ENCODE measurements at places on chromosomes 5 and 9. TPM values are rescaled to one million over a fixed set of nuclear protein-coding genes. Genes with fewer than 3 reads are reported as not detected.

DNA sequence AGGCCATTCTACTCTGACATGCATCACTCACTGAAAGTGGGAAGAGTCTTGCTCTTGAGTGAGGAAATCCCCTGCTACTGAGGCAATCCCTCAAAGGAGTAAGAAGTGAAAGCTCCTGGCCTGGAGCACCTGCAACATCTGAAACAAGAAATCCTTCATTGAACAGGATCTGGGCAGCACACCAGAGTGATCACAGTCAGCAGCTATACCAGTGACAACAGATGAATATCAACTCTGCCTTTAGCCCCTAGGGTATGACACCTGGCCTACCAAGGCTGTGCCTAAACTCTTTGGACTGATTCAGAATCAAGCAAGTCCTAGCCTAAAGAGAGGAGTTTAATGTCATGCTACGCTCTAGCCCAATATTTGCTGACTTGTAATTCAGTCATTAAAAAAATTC is 156.2 kb upstream of the CCDC152 start:
- no peak overlapping the region for H3K4me3 ChIP-seq
- no peak for DNase-seq
- no peaks in the 10 kb centered on the region for H3K27me3 ChIP-seq
- peaks cover 62% of the 10 kb centered on the region for H3K4me1 ChIP-seq
- H3K36me3 ChIP-seq, result no peaks in the 10 kb centered on the region

- no peaks in the 10 kb centered on the region for H3K36me3 ChIP-seq
- H3K27me3 ChIP-seq, result no peaks in the 10 kb centered on the region
- no peak overlapping the region for H3K4me3 ChIP-seq
- H3K27ac ChIP-seq, result no peak overlapping the region
Measured at GRCh38 chr5:81761270-81761669, 10.4 kb upstream of the SSBP2 start.

- H3K27me3 ChIP-seq, result no peaks in the 10 kb centered on the region
- no peak for DNase-seq
- H3K36me3 ChIP-seq, result no peaks in the 10 kb centered on the region
- no peak overlapping the region for H3K27ac ChIP-seq
- H3K4me1 ChIP-seq, result peaks cover 7% of the 10 kb centered on the region
- H3K4me3 ChIP-seq, result no peak overlapping the region
Measured at GRCh38 chr9:120845255-120845654, 2.5 kb upstream of the PSMD5 start.

- no peaks in the 10 kb centered on the region for H3K36me3 ChIP-seq
- H3K27ac ChIP-seq, result no peak overlapping the region
- no peak for DNase-seq
- H3K4me3 ChIP-seq, result no peak overlapping the region
Measured at GRCh38 chr9:7452378-7452777, 347.2 kb downstream of the DMAC1 start.

- DNase-seq, result no peak
- H3K4me1 ChIP-seq, result no peaks in the 10 kb centered on the region
- H3K4me3 ChIP-seq, result no peak overlapping the region
- H3K27me3 ChIP-seq, result no peaks in the 10 kb centered on the region
- peaks cover 14% of the 10 kb centered on the region for H3K36me3 ChIP-seq
- no peak overlapping the region for H3K27ac ChIP-seq
Measured at GRCh38 chr9:13186091-13186490, 93.4 kb downstream of the MPDZ start.

DNA sequence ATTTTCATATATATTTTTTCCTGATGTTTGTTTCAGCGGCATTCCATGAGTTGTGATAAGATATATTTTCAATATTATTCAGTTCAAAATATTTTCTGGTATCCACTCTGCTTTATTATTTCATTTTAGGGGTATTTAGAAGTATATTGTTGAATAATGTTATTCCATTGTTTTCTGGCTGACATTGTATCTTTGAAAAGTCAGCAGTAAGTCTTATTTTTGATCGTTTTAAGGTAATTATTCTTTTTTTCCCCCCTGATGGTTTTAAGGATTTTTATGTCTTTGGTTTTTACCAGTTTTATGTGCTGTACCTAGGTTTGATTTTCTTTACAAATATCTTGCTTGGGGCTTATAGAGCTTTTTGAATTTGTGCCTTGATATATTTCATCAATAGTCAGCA is 6.6 kb upstream of the GLRA1 start:
- no peaks in the 10 kb centered on the region for H3K36me3 ChIP-seq
- no peak overlapping the region for H3K4me3 ChIP-seq

GRCh38 chr9:22452415-22453010 is 5.9 kb downstream of the DMRTA1 start:
- no peak overlapping the region for H3K4me3 ChIP-seq
- no peaks in the 10 kb centered on the region for H3K27me3 ChIP-seq
- no peak overlapping the region for H3K27ac ChIP-seq
- H3K4me1 ChIP-seq, result no peaks in the 10 kb centered on the region

DNA sequence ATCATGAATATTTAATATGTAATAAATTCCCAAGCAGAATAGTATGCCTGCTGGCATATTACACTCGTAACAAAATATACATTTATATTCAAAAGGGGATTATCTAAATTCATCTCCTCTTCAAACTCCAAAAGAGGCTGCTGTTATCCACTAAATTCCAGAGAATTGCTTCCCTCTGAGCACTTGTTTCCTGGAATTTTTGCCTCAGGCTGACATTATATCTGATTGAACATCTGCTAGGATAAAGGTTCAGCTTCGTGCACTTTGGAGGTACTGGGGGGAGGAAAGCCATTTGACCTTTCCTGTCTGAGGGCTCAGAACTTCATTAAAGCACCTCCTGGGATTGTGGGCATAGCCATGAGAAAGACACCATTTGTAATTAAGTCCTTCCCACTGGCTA is 4.3 kb upstream of the HAPLN1 start:
- H3K27me3 ChIP-seq, result no peaks in the 10 kb centered on the region
- no peak for DNase-seq
- no peak overlapping the region for H3K4me3 ChIP-seq
- H3K36me3 ChIP-seq, result no peaks in the 10 kb centered on the region
- peaks cover 2% of the 10 kb centered on the region for H3K4me1 ChIP-seq

GRCh38 chr5:103804711-103805110 is 242.1 kb upstream of the NUDT12 start:
- H3K27ac ChIP-seq, result no peak overlapping the region
- no peak for DNase-seq
- H3K4me3 ChIP-seq, result no peak overlapping the region
- H3K27me3 ChIP-seq, result no peaks in the 10 kb centered on the region
- no peaks in the 10 kb centered on the region for H3K4me1 ChIP-seq

GRCh38 chr5:15547261-15547839 is 47.4 kb downstream of the FBXL7 start:
- no peak overlapping the region for H3K4me3 ChIP-seq
- no peaks in the 10 kb centered on the region for H3K27me3 ChIP-seq
- H3K27ac ChIP-seq, result no peak overlapping the region

- no peak for DNase-seq
- H3K27ac ChIP-seq, result no peak overlapping the region
- H3K27me3 ChIP-seq, result peaks cover 97% of the 10 kb centered on the region
- no peak overlapping the region for H3K4me3 ChIP-seq
Measured at GRCh38 chr9:136285501-136286358, 18.2 kb downstream of the CCDC187 start.

DNA sequence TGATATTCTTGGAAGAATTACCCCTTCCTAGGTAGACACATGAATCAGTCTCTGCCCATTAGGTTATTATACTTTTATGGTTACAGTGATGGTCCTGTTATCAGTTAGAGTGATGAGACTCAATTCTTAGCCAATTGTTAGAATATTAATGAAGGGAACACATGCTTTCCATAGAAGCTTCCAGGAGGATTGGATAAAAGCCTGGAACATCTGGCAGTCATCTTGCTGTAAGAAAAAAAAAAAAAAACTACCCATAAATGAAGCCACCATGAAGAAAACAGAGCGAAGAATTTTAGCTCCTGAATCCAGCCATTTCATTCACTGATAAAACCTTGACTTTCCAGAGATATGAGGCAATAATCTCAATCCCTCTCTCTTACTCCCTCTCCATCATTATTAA is 262.5 kb upstream of the GRIN3A start:
- no peaks in the 10 kb centered on the region for H3K27me3 ChIP-seq
- H3K4me3 ChIP-seq, result no peak overlapping the region
- no peak overlapping the region for H3K27ac ChIP-seq
- no peaks in the 10 kb centered on the region for H3K36me3 ChIP-seq
- no peaks in the 10 kb centered on the region for H3K4me1 ChIP-seq
- DNase-seq, result no peak

GRCh38 chr5:124287813-124288212 is 458.6 kb downstream of the ZNF608 start:
- no peaks in the 10 kb centered on the region for H3K27me3 ChIP-seq
- no peak overlapping the region for H3K4me3 ChIP-seq
- peaks cover 15% of the 10 kb centered on the region for H3K4me1 ChIP-seq
- no peaks in the 10 kb centered on the region for H3K36me3 ChIP-seq

- no peaks in the 10 kb centered on the region for H3K27me3 ChIP-seq
- no peaks in the 10 kb centered on the region for H3K36me3 ChIP-seq
- no peak overlapping the region for H3K27ac ChIP-seq
Measured at GRCh38 chr9:75941066-75941465, 50.6 kb downstream of the PCSK5 start.

DNA sequence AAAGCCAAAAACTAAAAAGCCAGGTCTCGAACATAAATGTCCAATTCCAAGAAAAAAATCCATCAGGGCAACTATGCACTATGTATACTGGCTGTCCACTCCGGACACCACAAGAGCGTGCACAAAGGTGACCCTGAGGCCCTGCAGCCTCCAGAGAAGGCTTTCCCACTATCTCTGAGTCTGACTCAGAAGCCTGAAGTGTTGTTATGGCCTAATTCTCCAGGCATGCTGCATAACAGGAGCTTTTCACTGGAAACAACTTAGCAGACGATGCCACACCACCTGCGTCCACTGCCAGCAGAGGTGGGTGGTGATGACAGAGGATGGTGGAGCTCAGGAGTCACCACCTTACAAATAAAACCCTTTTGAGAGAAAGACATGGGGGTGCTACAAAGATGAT is 63.7 kb downstream of the HABP4 start:
- H3K27me3 ChIP-seq, result no peaks in the 10 kb centered on the region
- no peak for DNase-seq
- no peak overlapping the region for H3K4me3 ChIP-seq
- no peaks in the 10 kb centered on the region for H3K36me3 ChIP-seq
- H3K4me1 ChIP-seq, result no peaks in the 10 kb centered on the region
- peak overlapping the region; percentile 52 for H3K27ac ChIP-seq

The S100Z gene
- not detected for total RNA-seq

The GALT gene
- 28.4 TPM for total RNA-seq

The SARDH gene
- 0.57 TPM for total RNA-seq

The FAM169A gene
- 0.30 TPM for total RNA-seq

The ACOT12 gene
- not detected for total RNA-seq

The SUSD1 gene
- total RNA-seq, result 6.5 TPM

The IFNA2 gene
- total RNA-seq, result not detected
